Foreskin fibroblast (primary cell): ENCODE measurements at places on chromosomes 4 and X.

- no peak for DNase-seq
These were observed 3.3 kb upstream of the HPGDS start for GRCh38 chr4:94345969-94346368.

GRCh38 chr4:41795796-41796385 is 47.4 kb upstream of the PHOX2B start:
- no peak for DNase-seq

DNA sequence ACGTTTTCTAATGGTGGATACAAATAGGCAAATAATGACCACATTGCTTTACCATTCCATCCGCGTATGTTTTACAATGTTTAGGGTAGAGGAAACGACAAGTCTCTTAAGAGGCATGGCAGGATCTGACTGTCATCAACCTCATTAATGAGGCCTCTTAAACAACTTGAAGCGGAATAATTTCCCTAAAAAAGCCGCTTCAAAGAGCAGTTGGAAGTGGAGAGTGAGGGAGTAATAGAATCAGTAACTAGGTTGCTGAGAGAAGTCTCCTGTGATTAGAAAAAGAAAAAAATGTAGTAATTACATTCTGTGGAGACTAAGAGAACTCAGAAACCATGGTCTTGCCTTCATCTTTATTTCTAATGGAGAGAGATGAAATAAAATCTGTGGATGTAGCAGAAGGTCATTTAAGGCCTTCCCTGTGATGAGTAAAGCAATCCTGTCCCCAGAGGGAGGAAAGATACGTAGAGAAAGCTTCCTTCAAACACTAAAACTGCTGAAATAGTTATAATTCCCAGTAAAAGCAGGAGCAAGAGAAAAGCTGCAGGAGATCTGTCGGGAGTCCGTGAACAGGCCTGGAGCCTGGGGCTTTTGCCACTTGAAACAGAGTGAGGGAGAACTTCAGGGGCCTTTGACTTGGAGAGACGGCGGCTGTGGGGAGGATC is 11.1 kb upstream of the SEPSECS start:
- peak; percentile 19 for DNase-seq

GRCh38 chrX:151896734-151897474 is 15.8 kb upstream of the MAGEA4 start:
- peak; percentile 86 for DNase-seq

GRCh38 chr4:83179205-83179604 is 64.7 kb upstream of the PLAC8 start:
- no peak for DNase-seq

- DNase-seq = no peak
These were observed 1107.6 kb downstream of the C4orf33 start for GRCh38 chr4:130203571-130203970.

DNA sequence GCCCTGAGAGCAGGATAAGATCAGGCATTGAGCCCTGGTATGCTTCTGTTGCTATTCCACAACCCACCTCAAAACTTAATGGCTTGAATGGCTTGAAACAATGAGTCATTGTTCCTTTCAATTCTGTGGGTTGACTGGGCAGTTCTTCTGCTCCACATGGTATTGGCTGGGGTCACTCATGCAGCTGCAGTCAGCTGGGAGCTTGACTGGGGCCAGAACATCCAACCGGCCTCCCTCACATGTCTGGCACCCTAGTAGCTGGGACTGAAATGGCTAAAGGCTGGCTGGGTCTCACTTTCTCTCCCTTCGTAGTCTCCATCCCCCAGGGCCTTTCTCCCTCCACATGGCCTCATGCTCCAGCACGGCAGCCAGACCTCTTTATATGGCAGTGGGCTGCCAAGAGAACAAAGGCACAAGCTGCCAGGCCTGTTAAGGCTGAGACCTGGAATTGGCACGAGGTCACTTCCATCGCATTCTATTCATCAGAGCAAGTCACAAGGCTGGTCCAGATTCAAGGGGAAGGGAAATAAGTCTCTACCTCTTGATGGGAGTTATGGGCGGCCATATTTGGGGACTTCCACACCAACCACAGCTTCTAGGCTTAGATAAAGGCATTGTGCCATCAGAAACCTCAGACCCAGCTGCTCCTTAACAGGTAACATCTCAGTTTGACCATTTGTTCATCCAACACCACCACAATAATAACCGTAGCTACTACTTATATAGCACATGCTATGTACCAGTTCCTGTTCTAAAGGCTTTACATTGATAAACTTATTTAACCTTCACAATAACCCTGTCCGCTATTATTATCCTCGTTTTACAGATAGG is 159.7 kb upstream of the ATP6AP2 start:
- DNase-seq = no peak

- DNase-seq = no peak
These were observed 4.5 kb downstream of the VEGFC start for GRCh38 chr4:176788248-176788647.

DNA sequence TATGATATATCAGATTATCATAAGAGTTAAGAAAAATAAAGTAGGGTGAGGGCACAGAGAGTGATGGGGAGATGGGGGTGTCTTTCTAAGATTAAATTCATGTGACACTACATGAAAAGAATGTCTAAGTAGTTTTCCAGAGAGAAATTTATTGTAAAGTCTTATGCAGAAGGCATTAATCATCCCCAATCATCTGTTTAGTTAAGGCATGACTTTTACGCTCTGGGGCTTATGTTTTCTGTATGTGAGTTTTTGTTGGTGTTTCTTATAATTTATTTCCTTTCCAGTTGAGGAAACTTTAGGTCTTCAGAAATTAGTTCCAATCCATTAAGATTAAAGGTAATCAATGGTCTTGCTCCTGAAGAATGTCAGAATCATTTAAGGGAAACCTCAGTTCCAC is 383.0 kb upstream of the GALNT7 start:
- DNase-seq = no peak

DNA sequence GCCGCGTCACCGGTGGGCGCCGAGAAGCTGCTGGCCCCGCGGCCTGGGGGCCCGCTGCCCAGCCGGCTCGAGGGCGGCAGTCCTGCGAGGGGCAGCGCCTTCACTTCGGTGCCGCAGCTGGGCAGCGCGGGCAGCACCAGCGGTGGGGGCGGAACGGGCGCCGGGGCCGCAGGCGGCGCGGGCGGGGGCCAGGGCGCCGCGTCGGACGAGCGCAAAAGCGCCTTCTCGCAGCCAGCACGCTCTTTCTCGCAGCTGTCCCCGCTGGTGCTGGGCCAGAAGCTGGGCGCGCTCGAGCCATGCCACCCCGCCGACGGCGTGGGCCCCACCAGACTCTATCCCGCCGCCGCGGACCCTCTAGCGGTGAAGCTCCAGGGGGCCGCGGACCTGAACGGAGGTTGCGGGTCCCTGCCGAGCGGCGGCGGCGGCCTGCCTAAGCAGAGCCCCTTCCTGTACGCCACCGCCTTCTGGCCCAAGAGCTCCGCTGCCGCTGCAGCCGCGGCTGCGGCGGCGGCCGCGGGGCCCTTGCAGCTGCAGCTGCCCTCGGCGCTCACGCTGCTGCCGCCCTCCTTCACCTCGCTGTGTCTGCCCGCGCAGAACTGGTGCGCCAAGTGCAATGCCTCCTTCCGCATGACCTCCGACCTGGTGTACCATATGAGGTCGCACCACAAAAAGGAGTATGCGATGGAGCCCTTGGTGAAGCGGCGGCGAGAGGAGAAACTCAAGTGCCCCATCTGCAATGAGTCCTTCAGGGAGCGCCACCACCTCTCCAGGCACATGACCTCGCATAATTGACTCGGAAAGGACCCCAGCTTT is 5.6 kb downstream of the PRDM8 start:
- no peak for DNase-seq

DNA sequence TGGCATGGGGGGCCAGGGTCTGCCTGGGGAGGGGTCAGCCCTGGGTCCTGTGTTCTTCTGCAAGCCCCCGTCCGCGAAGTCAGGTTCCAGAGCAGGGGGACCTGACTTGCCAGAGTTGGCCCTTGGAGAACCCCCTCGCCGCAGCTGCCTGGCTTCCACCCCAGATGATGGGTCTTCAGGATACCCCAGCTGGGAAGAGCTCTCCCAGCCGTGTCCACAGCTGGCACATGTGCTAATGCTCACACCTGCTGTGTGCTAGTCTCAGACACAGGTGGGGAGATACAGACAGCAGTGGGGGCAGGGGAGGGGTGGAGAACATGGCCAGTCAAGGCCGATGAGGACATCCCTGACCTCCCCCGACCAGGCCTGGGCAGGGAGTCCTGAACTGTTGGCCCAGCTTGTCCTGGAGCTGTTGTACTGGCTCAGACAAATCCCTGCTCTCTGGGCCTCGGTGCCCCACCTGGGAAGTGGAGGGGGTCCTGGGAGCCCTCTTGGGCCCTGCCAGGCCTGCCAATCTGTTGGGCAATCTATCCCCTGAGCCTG is 3.5 kb downstream of the ADRA2C start:
- DNase-seq = no peak

DNA sequence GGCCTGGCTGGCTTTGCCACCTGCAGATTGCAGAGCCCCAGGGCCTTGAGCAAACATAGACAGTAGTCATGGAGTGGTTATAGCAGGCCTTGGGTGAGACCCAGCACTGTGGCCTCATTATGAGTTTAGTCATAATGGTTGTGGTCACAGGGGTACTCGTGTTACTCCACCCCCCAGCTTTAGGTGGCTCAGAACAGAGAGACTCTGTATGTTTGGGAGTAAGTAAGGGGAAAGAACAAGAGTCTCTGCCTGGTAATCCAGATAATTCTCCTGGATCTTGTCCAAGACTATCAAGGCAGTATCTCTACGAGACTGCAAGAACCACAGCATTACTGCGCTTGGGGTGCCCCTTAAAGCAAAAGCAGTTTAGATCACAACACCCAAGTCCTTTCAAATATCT is 62.3 kb upstream of the SCRG1 start:
- no peak for DNase-seq

DNA sequence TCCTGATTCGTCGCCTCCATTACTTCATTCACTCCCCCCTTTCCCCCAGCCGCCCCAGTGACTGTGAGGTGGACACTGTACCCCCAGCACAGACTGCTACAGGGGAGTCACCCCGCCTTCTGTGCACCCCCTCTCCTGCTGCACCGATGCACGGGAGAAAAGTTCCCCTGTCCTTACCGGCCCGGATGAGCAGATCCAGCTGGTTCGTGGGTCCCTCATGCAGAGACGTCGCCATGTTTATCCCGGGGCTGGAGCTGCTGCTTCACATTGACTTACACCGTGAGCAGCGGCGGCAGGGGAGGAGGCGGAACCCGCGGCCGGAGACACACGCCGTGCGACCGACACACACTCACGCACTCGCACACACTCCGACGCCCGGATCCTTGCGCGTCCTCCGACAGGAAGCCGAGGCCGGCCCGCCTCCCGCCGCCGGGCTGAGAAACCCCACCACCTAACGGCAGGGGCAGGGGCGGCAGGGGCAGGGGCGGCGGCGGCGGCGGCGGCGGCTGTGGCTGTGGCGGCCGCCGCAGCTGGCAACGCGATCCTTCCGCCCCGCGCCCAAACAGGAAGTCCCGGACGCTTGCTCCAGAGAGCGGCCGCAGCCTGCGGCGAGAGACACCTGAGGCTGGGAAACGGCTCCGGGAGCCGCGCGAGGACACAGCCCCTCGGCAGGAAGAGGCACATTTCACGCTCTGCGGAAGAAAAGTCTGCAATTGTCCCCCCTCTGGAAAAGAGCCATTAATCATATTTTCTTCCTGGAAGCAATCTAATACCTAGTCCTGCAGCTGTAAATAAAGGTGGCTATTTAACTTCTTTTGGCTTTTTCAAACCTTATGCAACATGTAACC is 68.6 kb downstream of the NOCT start:
- peak; percentile 94 for DNase-seq

DNA sequence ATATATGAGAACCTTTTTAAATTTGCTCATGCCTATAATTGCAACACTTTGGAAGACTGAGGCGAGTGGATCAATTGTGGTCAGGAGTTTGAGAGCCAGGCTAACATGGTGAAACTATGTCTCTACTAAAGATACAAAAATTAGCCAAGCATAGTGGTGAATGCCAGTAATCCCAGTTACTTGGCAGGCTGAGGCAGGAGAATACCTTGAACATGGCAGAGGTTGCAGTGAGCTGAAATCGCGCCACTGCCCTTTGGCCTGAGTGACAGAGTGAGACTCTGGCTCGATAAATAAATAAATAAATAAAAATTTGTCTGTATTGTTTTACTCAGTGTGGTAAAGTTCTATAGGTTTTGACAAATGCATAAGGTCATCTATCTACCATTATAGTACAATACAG is 218.2 kb downstream of the ZC4H2 start:
- no peak for DNase-seq

DNA sequence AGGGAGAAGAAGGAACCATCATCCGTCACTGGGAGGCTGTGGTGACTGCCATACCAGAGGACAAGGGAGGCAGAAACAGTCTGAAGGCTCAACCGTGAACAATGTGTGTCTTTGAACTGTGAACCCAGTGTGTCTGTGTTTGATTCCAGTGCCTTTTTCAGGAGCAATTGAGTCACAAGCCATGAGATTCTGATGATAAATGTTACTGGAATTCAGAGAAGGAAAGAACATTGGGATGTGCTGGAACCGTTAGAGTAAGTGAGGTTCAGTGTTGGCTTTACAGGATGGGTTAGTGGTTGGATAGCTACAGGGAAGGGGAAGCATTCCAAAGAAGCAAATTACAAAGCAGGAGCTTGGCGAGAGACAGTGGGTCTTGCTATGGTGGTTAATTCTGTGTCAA is 464.4 kb downstream of the TRIML1 start:
- DNase-seq = no peak

DNA sequence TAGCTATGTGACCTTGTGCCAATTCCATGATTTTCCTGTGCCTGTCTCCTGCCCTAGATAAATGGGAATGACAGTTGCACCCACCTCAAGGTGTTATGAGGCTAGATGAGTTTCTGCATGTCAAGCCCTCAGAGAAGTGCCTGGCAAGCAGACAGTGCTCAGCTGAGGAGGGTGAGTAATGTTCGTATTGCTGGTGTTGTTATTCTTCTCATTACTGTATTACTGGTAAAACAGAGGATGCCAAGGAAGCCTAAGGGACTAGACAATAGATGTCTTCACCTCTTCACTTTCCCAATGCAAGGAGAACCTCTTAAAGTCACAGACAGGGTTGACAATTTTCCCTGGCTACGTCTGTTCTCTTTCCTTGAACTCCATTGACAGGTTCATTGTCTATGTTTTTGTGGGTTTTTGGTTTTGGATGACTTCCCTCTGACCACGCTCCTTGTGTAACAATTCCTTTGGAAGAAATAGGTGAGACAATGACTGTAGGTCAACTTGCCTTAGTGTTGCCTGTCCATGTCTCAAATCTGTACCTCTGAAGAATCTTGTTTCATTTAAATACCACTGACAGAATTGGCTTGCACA is 19.2 kb downstream of the ETDC start:
- peak; percentile 21 for DNase-seq

GRCh38 chr4:38860788-38861424 is 4.3 kb upstream of the TLR6 start:
- peak; percentile 52 for DNase-seq

DNA sequence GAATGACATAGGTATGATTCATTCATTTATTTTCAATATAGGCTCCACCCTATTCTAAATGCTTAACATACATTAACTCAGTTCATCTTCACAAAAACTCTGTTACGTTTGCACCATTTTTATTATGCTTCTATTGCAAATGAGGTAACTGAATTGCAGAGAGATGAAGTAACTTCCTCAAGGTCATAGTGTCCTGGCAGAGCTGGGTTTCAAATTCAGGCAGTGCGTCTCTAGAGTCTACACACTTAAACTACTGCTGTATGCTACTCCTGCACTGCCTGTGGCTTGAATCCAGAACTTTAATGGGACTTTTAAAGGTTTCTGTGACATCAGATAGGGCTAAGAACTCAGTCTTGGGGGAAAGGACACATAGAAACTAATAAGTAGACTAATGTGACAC is 413.4 kb downstream of the UBE2NL start:
- no peak for DNase-seq
